AG04450 (cell line): ENCODE measurements at places on chromosomes 3 and 15. TPM values are rescaled to one million over a fixed set of nuclear protein-coding genes. Genes with fewer than 3 reads are reported as not detected.

The EPHA3 gene
- polyA plus RNA-seq, result 0.04 TPM in 2 replicates

The ARHGAP11A gene
- 7.1 and 9.1 TPM in 2 replicates for polyA plus RNA-seq

The FEZF2 gene
- not detected in 2 replicates for polyA plus RNA-seq

DNA sequence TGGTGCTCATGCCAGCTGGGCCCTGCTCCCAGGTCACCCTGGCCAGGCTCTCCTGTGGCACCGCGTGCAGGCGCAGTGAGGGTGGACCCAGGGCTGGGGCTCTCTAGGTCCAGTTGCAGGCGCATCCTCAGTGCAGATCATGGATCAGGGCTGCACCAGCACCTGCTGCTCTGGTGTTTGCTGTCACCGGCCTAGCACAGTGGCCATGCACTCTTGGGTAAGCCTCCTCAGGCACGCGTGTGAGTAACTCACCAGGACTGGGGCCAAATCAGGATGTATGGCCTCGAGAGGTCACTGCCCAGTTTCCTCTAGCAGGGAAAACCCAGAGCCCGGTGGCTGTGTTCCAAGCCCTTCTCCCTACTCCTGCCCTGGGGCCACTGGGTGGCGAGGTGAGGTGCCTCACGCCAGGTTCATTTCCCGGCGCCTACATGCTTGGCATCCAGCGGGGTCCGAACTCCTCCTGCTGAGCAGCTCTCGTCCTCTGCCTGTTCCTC is 45.5 kb upstream of the SLC41A3 start:
- no peak for DNase-seq

The ADPRH gene
- 0.35 and 0.36 TPM in 2 replicates for polyA plus RNA-seq

The LRRK1 gene
- polyA plus RNA-seq, result 5.6 and 6.4 TPM in 2 replicates

The WDR82 gene
- polyA plus RNA-seq, result 69.2 and 77.6 TPM in 2 replicates

GRCh38 chr3:33202711-33203457 is 15.7 kb downstream of the SUSD5 start:
- no peak for DNase-seq

DNA sequence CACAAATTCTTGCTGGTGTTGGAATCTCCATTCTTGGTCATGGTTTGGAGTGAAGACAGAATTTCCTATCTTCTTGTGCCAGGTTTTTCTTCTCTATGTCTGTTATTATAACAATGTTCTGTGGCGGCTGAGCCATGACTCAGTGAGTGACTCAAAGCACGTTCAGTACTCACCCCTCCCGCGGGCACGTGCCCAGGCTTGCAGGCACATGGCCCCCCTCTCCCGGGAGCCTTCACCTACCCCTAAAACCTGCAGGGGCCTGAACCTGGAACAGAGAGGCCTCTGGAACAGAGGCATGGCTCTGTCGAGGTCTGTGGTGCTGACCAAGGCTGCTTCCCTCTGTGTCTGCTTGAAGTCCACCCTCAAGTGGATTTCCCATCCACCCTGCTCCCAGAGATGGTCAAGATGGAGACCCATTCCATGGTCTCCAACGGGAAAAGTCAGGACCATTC is 27.6 kb downstream of the PLXNB1 start:
- peak; percentile 77 for DNase-seq

GRCh38 chr15:72554471-72555425 is 80.6 kb downstream of the ARIH1 start:
- DNase-seq, result peak; percentile 38

DNA sequence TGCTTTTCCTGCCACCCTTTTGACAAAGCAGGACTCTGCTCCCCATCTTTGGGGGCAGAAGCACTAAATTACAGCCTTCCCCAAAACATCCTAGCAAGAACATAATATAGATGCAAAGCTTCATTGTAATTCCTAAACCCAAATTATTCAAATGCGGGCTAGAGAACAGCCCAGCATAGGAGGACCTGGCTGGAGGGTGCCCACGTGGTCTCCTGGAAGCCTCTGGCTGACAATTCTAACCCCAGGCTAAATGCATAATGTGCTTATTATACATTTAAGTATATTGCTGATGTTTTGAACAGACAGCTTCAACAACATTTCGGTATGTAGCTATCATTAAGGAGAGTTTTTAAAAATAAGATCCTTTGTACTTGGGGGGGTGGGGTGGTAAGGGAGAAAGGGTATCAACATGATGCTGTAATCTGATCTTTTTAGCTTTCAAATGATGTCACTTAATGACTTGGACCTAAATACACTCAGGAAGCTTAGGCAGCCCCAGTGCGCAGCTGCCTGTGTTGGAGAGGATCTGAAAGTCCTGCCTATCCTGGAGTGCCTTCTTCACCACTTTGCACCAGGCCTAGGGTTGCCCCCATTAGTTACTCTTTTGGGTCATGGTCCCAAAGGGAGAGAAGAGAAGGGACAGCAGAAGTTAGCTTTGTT is 57.2 kb upstream of the USP3 start:
- DNase-seq, result no peak

DNA sequence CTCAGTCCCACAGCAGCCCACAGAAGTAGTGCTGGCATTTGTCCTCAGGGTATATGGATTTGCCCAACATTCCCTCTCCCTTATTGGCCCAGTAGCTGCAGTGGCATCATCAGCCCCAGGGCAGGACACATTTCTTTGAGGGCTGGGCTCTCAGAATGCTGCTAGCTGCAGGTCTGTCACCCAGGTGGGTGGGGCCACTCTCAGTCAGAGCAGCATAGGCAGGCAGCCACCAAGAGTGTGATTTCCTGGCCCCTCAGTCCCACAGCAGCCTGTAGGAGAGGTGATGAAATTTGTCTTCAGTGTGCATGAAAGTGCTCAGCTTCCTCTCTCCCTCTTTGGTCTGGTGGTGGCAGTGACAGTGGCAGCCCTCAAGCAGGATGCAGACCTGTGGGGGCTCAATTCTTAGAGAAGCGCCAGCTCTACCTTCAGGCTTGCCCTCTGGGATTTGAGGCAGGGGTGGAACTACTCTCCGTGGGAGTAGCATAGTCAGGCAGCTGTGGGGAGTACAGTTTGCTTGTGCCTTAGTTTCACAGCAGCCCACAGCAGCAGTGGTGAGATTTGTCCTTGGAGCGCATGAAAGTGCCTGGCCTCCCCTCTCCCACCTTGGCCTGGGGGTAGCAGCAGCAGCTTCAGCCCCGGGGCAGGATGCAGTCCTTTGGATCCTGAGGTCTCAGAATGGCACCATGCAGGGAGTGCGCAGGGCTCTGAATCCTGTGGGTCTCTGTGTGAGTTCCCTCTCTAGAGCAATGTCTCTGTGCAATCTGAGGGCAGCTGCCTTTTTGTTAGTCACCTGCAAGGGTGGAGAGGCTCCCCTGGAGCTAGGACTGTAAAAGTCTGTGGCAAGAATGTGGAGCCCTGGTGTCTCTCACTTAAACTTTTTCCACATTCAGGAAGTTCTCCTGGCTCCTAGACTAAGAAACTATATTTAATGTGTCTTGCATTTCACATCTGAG is 1229.1 kb downstream of the ROBO2 start:
- no peak for DNase-seq
